ENCODE measurements at places on chromosomes 3 and 15.

DNA sequence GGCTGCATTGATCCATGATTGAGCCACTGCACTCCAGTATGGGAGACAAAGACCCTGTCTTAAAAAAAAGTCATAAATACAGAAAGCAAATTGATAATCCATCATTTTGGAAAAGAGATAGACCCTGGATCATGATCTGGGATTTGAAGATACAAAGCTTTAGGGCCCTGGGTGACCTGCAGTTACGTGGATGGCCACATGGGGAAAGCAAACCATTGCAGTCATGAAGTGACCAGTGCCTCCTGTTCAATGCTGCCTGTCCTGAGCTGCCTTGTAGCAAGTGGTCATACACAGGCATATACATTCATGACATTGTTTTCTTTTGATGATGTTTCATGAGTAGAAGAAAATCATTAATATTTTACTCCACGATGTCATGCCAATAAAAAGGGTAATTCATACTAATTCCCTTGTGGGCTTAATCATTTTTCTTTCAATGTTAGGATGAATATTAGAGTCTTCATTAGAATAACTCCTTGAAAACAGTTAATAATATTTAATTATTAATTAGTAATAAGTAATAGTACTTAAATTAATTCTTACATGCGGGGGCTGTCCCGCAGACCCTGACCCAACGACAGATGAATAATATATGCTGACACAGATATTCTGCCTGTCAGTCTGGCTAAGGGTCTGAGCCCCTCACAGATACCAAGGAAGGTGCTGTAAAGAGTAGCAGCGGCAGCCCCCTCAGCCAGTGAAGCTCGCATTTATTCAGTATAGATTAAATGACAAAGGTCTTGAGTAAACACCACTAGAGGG lies 109.0 kb upstream of the UNC13C start:
- no peak for DNase-seq

DNA sequence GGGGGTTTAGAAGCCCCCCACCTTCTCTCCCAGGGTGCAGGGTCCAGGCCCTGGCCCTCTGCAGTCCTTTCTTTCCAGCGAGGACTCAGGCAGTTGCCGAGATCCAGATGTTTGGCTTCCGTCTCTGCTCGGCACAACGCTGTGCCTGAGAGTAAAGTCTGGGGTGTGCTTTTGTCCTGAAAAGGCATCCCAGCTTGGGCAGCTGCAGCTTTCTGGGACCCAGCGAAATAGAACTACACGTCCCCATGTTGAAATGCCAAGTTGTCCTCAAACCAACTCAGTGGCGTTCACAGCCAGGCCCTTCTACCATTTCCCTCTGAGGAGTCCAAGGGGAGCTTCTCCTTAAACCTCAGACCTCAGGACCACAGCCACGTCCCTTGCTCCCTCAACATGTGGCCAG lies 23.1 kb downstream of the FGD5 start:
- DNase-seq: no peak

GRCh38 chr3:188194332-188194731 lies 40.4 kb downstream of the LPP start:
- DNase-seq: no peak

GRCh38 chr3:8147711-8148110 lies 353.9 kb upstream of the LMCD1 start:
- no peak for DNase-seq

DNA sequence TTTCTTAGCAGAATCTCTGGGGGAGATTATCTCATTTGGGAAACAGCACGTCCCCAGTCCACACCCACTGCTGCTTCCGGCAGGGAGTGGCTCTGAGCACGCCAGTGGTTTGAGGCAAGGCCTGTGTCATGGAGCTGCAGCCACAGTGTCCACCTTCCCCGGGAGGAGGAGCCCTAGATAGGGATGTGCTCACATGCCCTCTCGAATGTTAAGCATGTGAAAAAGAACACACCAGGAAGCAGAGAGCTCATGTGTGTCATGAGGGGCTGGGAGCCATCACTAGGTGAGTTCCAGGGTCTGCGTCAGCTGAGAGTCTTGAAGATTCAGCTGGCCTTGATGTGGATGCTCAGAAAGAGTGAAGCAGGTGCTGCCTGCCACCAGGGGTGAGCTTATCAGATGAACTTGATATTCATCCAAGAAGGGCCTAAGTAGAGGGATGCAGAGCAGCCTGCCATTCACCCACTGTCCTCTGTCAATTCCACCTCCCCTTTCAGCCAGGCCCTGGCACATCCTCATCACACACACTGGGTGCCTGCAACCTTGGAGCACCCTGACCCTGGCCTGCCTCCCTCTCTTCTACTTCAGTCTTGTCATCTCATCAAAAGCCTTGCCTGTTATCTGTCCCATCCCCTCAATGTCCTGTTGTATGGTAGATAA lies 16.3 kb downstream of the ITGA11 start:
- no peak for DNase-seq

DNA sequence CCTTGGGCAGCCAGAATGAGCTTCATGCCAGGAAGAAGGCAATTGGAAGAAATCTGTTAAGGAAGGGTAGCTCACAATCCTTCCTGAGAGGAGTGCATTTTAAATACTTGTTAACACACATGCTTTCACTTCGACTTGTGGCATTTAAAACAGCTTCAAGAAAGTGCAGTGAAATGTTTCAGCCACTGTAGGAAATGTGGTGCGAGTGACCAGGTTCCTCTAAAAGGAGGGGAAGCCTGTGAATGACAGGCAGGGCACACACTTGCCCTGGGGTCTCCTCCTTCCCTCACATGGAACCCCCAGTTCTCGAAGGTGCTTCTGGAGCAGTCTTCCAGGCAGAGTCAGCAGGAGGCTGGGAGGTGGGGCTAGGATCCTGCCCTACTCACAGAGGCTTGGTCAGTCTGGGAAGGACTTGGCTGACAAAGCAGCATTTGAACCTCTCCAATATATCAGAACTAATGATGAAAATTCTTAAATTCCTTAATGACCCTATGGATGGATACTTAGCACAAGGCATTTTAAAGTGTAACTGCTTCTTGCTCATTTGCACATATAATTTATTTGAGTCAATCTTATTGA lies 358.6 kb downstream of the CHST2 start:
- DNase-seq: no peak

DNA sequence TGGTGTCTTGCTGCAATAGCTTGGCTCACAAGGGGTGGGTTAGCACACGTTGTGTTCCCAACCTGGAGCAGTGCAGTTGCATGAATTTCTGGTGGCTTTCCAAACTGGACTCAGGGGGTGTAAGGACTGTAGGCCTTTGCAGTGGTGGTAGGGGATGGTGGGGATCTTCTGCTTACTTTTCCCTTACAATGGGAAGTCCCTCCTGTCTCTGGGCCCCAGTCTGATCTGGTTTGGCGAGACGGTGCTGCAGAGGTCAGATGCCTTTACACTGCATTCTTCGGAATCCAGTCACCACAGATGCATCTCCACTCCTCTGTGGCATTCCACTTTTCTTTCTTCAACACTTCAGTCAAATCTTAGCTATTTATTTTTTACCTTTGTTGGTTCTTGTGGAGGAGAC lies 132.1 kb downstream of the DOCK3 start:
- DNase-seq: no peak

GRCh38 chr15:42324308-42324707 lies 35.0 kb upstream of the CAPN3 start:
- no peak for DNase-seq

DNA sequence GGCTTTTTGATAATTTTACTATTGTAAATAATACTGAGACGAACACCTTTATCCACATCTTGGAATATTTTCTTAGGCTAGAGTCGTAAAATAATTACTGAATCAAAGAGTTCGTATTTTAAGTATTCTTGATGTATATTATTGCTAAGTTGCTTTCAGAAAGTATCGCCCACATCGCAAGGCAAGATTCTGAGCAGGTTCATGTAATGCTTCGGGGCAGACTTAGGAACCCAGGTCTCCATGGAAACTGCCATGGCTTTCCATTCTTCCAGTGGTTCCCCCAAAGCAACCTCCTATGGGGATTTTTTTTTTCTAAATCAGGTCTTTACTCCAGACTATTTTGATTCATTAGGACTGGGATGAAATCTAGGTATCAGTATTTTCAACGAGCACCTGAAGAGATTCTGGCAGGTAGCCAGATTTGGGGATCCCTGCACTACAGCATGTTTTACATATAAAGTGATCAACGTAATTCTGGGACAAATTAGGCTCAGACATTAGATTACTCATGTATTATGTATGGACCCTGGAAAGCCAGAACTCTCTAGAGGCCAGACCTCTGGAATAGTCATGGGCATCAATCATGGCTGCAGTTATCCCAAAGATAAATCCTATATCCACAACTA lies 86.5 kb downstream of the B3GNT5 start:
- DNase-seq: no peak

GRCh38 chr3:184663356-184663755 lies 48.5 kb downstream of the MAGEF1 start:
- DNase-seq: no peak

- DNase-seq: no peak
Observed at GRCh38 chr15:70605606-70606410, 157.6 kb downstream of the UACA start.
